H1 (cell line): ENCODE measurements at places on chromosomes 2 and 18.

- no peak for DNase-seq
Observed at GRCh38 chr18:10559553-10560451, 34.0 kb downstream of the NAPG start.

GRCh38 chr2:39549718-39550464, 112.8 kb upstream of the MAP4K3 start:
- DNase-seq: no peak

DNA sequence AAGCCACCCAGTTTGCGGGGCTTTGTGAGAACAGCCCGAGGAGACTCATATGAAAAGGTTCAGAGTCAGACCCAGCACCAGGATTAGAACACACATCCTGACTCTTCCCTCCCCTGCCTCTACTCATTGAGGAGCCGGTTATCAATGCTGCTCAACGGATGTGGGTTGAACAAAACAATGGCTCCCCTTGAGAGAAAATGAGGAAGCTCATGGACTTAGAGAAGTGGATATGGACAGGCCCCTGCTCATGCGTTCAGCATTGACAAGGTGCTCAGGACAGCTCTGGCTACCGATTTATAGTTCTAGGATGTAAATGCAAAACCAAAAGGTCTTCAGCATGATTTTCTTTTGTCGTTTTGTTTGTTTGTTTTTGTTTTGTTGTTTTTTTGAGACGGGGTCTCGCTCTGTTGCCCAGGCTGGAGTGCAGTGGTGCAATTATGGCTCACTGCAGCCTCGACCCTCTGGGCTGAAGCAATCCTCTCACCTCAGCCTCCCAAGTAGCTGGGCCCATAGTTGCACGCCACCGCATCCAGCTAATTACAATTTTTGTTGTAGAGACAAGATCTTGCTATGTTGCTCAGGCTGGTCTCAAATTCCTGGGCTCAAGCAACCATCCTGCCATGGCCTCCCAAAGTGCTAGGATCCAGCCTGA, 32.0 kb upstream of the AGAP1 start:
- DNase-seq: no peak

DNA sequence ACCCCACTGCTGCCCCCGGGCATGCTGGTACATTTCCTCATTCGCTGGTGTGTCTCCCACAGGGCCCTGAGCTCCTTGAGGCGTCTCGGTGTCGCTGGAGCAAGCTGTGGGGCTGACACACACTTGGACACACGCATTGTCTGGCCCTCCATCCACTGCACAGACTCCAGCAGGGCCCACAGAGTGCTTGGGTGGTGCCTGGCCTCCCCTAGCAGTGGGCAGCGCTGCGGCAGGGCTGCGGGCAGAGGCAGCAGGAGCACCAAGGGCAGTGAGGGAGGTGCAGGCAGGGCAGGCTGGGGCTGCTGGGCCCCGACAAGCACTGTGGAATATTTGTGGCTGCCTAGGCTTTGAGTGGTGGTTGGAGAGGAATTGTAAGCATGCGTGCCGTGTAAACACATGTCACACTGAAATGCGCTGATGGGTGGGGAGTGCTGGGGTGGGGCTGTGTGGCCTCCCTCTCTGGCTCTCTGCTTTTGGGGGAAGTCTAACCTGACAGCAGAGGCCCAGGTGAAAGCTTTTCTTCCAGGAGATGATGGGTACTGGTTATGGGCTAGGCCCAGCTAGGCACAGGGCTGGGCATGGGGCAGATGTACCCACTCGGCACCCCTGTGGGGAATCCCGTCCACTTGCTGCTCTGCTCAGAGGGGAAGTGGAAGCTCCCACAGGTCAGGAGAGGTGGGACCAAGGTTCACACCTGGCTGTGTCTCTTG, 55.5 kb upstream of the HS6ST1 start:
- DNase-seq: no peak

DNA sequence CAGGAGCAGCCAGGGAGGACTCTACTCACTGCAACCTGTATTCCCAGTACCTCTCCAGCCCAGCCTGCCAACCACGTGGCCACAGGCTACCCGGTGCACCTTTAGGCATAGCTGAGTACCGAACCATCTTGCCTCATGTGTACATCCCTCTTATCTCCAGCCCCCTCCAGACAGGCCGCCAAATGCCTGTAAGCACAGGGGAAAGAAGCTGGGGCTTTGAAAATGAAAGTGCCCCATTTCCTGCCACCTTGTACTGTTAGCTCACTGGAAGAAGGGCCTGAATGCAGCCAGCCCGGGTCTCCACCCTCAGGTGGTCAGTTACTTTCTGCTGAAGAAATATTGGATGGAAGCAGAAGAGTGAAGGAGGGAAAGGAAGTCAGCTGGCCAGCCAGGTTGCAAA, 27.2 kb upstream of the RFX8 start:
- no peak for DNase-seq

- peak; percentile 54 for DNase-seq
Observed at GRCh38 chr2:185628985-185629384, 109.6 kb upstream of the FSIP2 start.

GRCh38 chr2:10433264-10433946, 14.7 kb downstream of the ODC1 start:
- no peak for DNase-seq

- no peak for DNase-seq
Observed at GRCh38 chr2:148603562-148603920, 41.0 kb upstream of the EPC2 start.

DNA sequence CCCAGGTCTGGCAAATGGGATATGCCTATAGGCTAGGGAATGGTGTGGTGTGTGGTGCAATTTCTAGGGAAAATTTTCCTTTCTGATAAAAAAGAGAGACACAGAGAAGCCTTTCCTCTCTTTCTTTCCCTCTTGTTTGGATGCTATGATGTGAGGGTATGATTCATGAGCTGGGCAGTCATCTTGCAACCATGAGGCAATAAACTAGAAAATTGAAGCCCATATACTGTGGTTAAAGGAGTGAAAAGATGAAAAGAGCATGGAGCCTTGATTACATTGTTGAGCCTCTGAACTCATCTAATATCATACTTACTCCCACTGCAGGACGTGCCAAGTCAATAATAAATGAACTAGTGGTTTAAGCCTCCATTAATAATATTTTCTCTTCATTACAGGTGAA, 215.6 kb downstream of the HAUS1 start:
- DNase-seq: no peak

DNA sequence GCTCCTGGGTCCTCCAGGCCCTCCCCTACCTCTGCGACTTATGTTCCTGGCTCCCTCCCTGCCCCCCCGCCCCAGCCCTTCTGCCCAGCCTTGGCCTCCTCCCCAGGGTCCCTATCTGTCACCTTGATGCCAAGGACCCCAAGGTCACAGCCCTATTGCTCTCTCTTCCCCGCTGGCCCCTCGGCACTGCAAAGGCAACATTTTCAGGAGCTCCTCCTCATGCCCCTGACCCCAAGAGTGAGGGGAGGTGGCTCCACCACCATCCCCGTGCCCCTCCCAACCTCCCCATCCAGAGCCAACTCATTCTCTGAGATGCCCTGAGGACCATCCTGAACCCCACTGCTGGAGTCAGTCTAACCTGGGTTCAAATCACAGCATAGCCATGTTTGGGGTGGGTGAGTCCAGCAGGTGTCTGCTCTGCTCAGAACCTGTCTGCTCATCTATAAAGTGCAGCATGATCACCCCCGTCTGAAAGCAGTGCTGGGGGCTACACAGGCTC, 11.7 kb downstream of the LIMS2 start:
- DNase-seq: no peak

- DNase-seq: no peak
Observed at GRCh38 chr2:122754561-122754960, 999.1 kb downstream of the TSN start.

DNA sequence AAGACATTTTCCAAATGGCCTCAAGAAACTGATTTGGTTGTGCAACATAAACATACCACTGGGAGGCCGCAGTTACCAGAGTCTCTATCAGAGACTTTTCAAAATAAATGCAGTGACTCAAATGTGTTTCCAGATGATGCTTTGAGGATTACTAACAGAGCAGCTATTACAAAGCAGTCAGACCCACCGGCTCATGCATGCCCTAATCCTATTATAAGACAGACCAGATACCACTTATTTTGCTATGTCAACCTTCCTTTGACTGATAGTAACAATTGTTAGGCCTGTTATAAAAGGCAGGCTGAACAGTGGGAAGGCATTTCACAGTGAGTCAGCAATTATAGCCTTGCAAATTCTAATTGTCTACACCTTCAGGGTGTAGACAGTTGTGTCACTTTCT, 217.7 kb downstream of the LRRTM1 start:
- no peak for DNase-seq

GRCh38 chr2:139099721-139100120, 319.5 kb upstream of the NXPH2 start:
- DNase-seq: no peak

DNA sequence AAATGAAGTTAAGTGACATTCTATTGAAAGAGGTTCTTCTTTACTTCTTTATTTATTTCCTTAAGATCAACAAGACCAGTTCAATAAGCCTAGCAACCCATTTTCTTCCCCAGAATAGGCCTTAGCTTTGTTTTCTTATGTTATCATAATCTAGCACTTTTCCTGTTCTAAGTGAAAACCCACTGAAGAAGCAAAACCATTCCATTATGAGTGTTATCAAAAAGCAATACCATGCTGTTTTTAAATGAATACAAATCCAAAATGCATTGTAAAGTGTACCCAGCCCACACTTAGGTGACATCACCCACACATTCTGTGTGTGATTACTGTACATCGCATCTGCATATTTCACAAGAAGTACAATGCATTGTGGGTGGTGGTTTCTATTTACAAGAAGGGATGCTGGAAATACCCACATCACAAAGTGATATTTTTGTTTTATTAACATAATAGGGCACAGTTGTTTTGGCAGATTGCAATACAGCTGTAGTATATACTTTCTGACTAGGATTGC, 679.5 kb downstream of the KCNJ3 start:
- no peak for DNase-seq

DNA sequence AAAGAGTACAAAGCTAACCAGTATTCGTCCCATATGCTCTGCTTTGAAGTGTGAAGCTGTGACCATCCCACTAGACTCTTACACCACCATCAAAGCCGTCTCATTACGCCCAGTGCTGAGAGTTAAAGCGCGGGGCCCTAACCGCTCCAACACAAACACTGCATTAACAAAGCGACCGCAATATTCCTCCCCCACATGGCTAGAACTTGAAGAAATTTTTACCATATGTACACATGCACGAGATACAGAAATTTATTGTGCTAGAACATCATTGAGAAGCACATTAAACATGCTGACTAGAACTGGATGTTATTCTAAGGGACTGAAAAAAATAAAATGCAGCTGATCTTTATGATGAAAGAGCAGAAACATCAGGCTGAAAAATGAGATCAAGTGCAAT, 20.5 kb downstream of the FTCDNL1 start:
- no peak for DNase-seq

DNA sequence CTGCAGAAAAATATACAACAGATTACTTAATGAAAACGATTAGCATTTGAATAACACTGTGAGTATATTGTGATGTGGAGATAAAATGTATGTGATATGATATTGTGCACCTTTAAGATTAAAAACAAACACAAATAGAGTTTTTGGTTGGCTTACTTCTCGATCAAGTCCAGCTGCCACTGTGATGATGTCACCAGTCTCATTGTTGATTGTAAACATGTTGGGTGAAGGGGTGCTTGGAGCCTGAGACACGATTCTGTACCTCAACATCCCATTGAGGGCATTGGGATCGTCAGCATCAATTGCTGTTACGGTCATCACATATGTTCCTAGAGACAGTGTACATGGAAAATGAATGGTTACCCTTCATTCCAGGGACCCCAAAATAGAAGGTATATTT, 174.1 kb downstream of the CDH2 start:
- no peak for DNase-seq

DNA sequence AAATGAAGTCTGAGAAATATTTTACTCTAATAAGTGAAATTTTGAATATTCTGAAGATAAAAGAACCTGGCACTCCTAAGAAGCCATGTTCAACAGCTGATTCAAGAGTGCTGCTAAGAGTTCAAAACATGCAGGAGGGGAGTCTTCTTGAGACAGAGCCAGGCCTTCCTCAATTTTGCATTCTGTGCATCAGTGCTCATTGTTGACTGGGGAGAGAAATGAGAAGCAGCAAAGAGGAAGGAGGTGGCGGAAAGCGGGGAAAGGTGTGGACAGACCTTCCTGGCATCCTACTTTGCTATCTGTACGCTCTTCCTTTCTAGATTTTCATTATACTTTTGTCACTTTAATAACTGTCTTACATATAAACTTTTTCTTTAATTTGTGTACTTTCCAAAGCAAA, 29.7 kb upstream of the TXNDC2 start:
- no peak for DNase-seq

- no peak for DNase-seq
Observed at GRCh38 chr2:200356321-200356720, 49.8 kb downstream of the SPATS2L start.

DNA sequence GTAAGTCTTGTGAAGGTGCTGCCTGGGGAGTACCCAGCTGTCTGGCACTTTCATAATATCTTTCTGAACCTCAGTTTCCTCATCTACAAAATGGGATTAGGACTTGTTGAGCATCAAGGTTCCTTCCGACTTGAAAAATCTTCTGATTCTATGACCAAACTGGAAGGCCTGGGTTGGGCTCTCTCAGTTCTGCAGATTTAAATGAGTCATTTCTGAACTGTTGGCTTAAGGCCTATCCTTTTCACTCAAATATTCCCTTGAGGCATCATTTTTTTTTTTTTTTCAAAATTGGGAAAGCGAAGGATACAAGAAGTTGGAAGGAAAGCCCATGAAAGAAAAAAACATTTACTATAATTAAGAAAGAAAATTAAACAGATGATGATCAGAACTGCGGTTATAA, 40.8 kb upstream of the CYP1B1 start:
- DNase-seq: no peak

DNA sequence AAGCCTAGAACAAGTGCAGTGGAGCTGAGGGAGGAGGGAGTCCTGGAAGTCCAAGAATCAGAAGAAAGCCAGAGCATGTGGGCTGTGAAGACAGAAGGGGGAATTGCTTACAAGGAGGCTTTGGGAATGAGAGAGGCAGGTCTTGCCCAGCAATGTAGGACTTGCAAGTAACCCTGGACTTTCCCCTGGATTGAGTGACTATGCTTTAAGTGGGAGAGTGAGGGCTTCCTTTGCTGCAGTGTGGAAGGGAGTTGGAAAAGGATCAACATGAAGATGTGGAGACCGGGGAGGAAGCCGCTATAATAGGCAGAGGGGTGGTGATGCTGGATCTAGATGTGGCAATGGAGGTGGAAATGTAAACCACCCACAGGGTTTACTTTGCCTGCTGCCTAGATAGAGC, 13.8 kb upstream of the SCYGR1 start:
- no peak for DNase-seq

- no peak for DNase-seq
Observed at GRCh38 chr2:234512884-234513669, 16.2 kb upstream of the ARL4C start.

DNA sequence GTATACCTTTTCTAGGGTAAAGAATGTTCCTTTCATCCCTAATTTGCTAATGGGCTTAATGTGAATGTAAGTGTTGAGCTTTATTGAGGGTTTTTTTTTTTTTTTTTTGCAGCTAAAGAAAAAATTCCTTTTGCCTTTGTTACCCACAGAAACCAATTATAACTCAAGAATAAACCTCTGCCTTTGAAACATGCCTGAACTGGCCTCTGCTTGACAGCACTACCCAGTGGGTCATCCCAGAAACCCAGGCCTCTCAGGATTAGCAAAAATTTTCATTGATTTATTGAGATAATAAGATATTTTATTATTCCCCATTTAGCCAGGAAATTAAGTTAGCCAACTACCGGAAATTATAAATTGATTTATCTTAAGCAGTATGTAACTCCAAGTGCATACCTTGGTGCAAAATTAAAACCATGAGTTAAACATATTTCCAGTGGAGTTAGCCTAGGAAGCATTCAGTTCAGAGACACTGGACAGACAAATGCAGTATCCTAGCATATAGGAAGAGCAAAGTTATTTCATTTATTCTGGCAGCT, 67.0 kb upstream of the RASGRP3 start:
- DNase-seq: no peak
